Cerebellar nuclear complex (tissue), 1 donor: ENCODE measurements at places on chromosomes 5 and 9.

GRCh38 chr5:151174612-151175101 lies 17.1 kb upstream of the ANXA6 start:
- no peak for DNase-seq

DNA sequence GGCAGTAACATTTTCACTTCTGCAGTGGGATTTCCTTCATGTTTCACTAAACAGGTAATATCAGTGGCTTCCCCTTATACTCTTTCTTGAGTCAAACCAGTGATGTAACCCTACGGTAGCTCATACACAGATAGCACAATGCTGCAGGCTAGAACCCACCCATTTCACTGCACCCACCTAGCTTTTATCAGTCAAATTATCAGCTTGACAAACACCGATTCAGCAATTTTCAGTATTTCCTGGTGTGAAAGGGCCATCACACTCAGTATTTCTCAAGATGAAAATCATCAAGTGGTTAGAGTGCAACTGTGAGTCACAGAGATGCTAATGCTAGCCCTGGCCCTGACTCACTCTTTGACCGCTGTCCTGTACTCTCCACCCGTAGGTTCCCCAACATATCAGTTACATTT lies 242.3 kb upstream of the PTGER4 start:
- DNase-seq = no peak

DNA sequence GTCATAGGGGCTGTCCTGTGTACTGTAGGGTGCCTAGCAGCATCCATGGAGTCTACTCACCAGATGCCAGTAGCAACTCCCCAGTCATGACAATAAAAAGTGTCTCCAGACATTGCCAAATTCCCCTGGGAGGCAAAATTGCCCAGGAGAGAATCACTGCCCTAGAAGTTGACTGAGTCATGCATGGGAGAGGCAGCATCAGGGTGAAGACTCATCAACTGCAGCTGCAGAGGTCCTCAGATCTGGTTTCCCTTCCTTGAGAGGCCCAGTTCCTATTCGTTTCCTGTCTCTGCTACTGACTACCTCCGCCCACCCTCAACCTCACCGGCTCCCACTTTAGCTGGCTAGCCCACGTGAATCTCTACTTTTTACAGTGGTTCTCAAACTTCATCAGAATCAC lies 88.6 kb upstream of the AGXT2 start:
- DNase-seq = no peak

DNA sequence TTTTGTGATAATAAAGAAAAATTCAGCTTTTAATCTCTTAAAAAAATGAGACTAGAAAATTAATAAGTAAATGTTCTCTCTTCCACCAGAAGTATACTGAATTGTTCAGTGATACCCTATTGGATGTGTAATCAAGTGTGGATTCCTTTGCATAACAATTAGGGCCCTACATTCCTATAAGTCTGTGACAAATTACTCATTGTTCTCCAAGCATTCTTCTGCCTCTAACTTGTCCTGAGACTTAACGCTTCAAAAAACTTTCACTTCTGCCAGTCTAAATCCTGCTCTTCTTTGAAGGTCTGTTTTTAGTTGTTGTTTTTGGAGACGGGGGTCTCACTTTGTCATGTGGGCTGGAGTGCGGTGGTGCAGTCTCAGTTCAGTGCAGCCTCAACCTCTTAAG lies 9.2 kb upstream of the DDX46 start:
- no peak for DNase-seq

DNA sequence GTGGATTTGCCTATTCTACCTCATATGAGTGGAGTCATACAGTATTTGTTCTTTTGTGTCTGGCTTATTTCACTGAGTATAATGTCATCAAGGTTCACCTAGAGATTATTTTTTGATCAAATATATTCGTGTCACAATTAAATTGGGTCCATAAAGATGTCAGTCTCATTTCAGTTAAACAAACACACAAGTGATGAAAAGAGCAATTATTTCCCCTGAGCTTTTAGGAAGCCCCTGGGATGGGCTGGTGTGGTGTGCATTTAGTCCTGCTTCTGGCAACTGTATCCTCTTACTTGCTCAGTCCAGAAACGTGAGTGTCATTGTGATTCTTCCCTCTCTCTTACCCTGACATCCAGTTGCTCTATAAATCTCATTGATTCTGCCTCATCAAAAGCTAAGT lies 52.8 kb upstream of the CARTPT start:
- no peak for DNase-seq

GRCh38 chr5:136141561-136141960 lies 8.9 kb downstream of the SMAD5 start:
- no peak for DNase-seq

- DNase-seq = no peak
Measured at GRCh38 chr5:170108266-170108785, 2.6 kb downstream of the FOXI1 start.

DNA sequence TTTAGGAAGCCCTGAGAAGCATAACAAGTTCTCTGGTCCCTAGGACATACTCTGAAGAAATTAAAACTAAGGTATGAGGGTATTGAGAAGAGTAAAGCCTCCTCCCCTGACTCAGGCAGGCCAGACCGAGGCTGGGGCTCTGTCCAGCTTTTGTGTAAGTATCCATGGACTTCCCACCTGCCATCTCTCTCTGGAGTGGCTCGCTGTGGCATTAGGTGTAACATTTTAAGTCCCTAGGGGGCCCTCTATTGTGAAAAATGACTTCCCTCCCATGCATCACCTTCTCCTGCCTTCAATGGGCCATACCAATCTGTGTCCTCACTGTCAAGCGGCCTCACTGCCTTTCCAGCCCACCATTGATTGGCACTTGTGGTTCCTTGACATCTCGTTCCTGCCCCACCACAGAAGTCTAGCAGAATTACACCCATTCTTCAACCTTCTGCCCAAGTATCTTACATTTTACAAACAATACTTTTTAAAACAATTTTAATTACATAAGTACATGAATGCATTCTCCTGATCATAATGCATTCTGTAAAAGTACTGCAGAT lies 205.5 kb downstream of the SLIT3 start:
- no peak for DNase-seq

DNA sequence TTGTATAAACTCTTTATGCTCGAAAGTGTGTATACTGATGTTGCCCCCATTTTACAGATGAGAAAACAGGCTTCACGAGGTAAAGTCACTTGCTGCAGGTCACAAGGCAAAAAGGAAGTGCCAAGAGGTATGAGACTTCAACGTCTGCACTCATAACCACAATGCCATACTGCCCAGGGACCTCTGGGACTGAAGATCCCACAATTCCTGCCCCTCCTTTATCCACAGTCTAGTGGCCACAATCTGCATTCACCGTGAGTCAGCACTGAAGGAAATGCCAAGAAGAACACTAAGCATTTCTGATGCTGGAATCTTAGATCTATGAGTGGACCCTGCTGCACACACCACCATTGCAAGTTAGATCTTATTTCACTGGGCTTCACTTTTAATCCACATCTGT lies 37.3 kb downstream of the MED27 start:
- DNase-seq = no peak

- no peak for DNase-seq
Measured at GRCh38 chr9:132018957-132019405, 60.7 kb downstream of the MED27 start.

DNA sequence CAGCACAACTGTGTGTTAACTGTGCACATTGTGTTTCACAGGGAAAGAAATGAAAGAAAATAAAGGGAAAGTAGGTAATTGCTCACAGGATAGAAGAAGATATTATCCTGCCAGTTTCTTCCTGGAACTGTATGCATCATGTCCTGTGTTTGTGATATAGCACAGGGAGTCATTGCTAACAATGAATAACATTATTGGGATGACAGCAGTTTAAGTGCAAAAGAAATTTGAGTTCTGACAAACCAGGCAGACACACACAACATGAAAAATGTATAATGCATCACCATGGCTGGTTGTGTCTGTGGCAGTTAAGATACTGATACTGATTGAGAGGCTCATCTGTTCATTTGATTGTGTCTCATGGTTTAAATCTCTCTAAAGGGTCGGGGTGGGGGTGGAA lies 145.4 kb downstream of the SPATA31D1 start:
- no peak for DNase-seq

- no peak for DNase-seq
Measured at GRCh38 chr5:174998131-174998730, 273.8 kb downstream of the MSX2 start.
